ENCODE measurements at places on chromosomes 7 and 10.
A peak's percentile ranks its signal among the peaks of the same experiment; 100 is the strongest.

DNA sequence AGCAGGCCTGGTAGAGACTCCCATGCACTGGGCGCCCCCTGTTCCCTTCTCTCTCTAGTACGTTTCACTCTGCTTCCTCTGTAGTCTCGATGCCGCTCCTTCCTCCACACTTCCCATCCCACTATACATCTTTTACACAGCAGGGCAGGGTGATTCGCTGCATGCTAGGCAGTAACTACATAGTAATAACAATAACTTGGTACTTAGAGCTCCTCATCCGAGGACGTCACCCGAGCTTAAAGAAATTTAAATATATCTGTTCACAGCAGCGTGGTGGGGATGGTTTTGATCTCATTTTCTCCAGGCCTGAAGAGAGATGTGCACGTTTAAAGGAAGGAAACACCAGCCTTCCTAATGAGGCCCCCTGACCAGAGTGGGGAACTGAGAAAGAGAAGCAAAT, 276.9 kb downstream of the SKAP2 start:
- no peak for DNase-seq

GRCh38 chr10:109987452-109988211, 20.2 kb upstream of the ADD3 start:
- DNase-seq, result no peak

DNA sequence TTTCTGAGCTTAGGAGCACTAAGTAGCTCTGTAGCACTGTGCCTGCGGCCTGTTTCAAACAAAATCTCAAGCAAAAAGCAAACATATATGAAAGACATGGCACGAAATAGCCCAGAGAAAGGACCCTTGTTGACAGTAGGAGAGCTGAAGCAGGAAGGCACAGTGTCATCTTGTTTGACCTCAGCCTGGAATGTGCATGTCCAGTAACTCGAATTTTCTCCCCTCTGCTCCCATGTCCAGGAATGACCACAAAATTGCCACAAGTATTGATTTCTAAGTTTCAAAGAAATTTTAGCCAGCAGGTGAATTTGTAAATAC, 301.0 kb downstream of the CCDC3 start:
- no peak for DNase-seq

- no peak for DNase-seq
Observed at GRCh38 chr10:63865210-63865609, 344.0 kb downstream of the REEP3 start.

GRCh38 chr10:107994621-107995270, 830.2 kb upstream of the SORCS1 start:
- no peak for DNase-seq

- no peak for DNase-seq
Observed at GRCh38 chr7:29208410-29209250, 14.1 kb downstream of the CHN2 start.

DNA sequence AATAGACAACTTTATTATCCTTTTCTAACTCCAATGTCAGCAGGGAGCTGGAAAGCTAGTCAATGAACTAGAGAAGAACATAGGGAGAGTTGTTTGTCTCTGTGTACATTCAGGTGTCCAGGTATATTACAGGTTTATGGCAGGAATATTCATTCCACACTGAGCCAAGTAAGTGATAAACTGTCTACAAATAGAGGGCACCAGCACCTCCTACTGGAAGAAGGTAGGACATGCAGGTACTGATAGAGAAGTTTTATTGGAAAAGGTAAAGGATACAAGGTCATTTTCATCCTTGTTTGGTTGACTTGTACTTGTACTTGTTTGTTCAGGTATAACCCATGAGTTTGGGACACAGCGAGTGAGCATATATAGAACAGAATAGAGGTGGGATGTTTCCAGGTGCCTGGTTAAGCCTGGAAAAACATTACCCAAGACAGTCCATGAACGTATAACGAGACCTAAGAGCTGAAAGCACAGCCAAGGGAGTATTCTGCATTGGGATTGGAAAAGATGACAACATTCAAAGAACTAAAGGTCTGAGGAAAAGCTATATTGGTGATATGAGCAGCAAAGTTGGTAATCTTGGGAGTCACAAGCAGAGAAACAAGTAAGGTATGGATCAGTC, 61.4 kb upstream of the PPP1R3C start:
- DNase-seq, result peak; percentile 25

GRCh38 chr7:29044554-29044953, 86.4 kb upstream of the TRIL start:
- no peak for DNase-seq

DNA sequence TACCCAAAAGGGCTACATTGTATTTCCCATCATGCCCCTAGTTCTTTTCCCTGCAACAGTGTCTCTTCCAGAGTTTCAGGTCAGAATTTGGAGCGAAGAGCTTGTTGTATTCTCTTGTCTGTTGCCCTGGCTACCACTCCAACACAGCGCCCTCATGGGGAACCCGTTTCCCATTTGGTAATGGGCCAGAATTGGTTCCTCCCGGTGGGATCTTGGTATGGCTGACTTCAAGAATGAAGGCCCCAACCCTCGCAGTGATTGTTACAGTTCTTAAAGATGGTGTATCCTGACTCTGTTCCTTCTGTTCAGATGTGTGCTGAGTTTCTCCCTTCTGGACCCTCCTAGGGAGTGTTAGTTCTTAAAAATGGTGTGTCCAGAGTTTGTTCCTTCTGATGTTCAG, 110.5 kb upstream of the ZNF32 start:
- no peak for DNase-seq

- no peak for DNase-seq
Observed at GRCh38 chr10:20100171-20100570, 283.9 kb downstream of the PLXDC2 start.

All from CD4-positive, alpha-beta T cell treated with Interleukin-17A for 1 hour (primary cell).